ENCODE measurements at places on chromosomes 7 and 10.

GRCh38 chr7:32204361-32205018, 134.3 kb upstream of the PDE1C start:
- peak; percentile 93 for DNase-seq

- peak; percentile 88 for DNase-seq
Measured at GRCh38 chr10:47164126-47164799, 135.7 kb upstream of the GDF10 start.

- no peak for DNase-seq
Measured at GRCh38 chr10:28581916-28582315, 49.0 kb downstream of the WAC start.

GRCh38 chr7:69640216-69640615, 41.9 kb downstream of the AUTS2 start:
- DNase-seq, result no peak

GRCh38 chr10:12782537-12782936, 219.0 kb downstream of the CCDC3 start:
- peak; percentile 25 for DNase-seq

DNA sequence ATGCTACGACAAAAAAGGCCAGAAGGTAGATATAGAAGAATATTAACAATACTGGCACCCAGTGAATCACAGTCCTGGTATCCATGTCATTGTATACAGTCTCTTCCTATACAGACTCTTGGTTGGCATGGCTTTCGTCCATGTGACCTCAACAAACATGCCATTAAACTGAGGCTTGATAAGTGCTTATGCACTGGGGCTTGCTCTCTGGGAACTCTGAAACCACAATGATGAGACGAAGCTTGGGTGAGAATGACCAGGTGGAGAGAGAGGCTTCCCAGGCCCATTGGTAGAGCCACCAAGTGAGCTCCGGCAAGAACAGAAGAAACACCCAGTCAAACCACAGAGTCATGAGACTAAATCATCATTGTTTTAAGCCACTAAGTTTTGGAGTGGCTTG, 33.2 kb downstream of the PNPLA8 start:
- DNase-seq, result peak; percentile 24

DNA sequence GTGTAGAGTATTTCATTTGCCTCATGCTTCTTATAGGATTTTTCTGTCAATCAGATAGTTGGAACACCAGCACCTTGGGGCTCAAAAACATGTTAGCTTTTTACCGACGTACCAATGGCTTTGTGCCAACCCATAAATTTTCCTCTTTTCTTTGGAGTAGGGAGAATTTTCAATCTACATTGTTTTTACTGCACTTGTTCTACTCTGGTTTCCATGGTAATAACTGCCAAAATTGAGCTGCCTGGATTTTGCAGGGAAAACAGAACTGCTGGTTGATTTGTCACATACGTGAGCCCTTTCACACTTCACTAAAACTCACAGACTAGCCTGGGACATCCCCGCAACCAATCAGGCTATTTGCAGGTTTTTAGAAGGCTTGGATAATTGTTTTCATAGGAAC, 189.7 kb downstream of the ARHGAP21 start:
- DNase-seq, result no peak

DNA sequence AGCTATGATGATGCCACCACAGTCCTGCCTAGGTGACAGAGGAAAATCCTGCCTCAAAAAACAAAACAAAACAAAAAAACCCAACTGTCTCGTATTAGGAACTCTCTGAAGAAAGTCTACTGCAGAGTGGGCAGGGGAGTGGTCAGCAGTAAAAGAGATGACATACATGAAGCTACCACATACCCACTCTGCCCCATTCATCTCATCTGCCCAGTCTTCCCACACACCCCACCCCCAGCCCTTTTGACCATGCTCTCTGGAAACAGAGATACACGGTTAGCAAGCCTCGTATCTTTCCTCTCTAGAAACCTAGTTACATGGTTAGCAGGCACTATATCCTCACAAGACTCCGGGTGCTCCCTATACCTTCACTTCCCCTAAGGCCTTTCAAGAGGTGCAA, 8.3 kb downstream of the SLC37A3 start:
- DNase-seq, result no peak

DNA sequence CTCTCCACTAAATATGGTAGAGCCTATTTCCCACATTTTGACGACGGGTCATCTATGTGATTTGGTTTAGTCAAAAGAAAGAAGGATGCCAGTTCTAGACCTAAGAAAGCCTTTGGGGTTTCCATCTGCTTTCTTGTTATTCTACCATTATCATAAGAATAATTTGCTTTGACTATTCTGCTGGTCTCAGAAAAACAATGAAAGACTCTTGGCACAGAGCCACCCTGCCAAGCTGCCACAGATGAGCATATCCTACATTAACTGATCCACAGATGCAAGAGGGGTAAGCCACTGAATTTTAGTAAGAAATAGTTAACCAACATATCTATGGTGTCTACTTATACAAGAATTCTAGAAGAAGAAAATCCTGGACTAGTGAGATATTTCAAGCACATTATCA, 158.6 kb upstream of the MAGI2 start:
- DNase-seq, result peak; percentile 6

DNA sequence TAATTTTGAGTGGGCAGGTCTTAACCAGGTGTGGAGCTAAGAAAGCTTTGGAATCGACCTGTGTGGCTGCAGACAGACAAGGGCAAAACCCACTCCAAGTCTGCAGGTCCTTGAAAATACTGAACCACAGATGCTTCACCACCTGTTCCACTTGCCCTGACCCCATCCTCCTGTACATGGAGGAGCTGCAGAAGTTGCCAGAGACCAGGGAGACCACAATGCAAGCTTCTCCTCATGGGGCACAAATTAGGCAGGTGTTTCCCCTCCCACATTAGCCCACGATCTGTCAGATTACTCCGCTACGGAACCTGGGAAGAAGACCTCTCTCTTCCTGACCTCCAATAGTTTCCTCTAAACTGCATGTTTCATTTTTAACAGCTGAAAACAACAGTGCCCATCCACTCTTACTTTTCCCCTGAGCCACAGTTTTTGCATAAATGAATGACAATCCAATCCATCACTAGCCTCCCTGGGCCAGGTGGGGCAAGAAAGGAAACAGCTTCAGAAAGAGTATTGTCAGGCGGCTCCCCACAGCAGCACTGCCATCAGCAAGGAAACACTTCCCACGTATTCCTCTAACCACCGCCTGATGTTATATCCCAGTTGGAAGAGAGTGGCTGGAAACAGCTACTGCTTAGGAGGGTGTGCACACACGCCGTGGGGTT, 141.6 kb downstream of the PRKAG2 start:
- DNase-seq, result no peak

- DNase-seq, result no peak
Measured at GRCh38 chr7:128931965-128932861, 5.5 kb upstream of the IRF5 start.

DNA sequence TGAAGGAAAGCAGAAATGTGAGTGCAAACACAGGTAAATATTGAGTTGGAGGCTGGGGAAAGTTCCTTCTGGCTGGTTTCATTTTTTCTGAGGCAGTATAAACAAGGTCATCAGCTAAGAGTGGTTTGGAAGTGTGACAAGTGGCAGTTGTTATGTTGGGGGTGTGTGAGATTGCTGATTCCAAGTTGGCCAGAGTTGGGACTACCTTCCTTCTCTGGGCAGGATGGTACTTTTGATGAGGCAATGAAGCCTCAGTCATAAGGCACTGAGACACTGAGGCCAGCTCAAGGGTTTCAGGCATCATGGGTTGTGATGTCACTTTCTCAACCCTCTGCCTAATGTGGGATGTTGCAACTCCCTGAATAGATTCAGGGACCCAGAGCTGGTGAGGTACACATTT, 8.2 kb upstream of the PTTG1IP2 start:
- peak; percentile 16 for DNase-seq

DNA sequence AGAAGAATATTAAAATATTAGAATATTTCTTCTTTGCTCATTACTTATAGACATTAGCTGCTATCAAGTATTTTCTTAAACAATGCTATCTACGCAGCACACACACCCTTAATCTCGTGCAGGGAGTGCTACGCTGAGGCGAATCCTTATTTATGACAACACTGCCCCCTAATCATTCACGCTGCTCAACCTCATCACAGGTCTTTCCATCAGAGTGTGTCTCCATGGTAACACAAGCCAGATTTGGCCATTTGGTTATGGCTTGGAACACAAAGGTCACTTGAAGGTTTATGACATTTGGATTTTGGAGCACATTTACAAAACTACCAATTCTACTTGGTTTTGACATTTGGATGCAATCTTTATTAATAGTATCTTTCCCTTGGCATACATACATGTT, 45.4 kb upstream of the MYO3A start:
- no peak for DNase-seq

DNA sequence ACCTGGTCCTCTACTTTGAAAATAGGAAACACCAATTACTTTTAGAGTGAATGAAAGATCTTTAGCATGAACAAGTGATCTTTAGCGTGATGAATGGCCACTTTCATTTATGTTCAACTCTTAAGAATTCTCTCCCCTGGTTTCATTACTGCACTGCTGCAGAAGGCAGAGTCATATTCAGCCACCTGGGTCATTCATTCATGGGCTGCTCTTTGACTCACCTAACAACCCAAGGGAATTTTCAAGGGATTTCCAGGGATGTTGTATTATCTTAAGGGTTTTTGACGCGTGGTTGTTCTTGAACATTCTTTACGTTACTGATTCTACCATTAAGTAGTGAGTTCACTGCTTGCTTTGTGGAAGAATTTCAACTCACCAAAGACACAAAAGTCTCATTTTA, 87.3 kb upstream of the STK17A start:
- DNase-seq, result no peak

DNA sequence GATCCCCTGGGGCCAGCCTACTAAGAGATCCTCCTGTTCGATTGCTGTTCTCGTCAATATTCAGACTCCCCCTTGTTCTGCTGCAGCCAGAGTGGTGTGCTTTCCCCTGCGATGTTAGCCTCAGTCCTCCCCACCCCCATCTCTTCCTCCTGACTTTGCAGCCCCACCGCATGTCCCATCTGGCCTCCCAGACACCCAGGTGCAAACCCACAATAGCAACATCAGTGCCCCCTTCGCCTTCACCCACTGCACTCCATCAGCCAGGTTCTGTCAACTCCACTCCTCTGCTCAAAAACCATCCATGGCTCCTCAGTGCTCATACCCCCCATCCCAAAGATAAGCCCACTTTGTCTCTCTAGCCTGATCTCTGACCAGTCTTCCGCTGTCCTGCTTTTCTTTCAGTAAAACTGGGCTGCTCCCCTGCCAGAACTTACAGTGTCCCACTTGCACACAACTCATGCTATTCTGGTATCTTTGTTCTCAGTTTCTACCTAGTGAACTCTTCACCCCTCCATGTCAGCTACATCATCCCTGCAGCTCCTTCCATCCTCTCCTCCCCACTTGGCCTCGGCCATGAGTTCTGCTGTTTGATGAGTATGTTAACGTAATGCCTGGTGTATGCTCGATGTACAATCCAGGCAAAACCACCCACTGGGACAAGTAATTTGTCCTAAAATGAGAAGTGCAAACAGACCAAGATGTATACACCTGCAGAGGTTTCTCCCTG, 26.6 kb downstream of the COL13A1 start:
- no peak for DNase-seq

GRCh38 chr7:127250312-127251035, 2.3 kb downstream of the GRM8 start:
- DNase-seq, result peak; percentile 0

GRCh38 chr10:57791546-57791945, 476.1 kb downstream of the IPMK start:
- DNase-seq, result no peak

- no peak for DNase-seq
Measured at GRCh38 chr7:50347693-50348092, 43.2 kb downstream of the IKZF1 start.

DNA sequence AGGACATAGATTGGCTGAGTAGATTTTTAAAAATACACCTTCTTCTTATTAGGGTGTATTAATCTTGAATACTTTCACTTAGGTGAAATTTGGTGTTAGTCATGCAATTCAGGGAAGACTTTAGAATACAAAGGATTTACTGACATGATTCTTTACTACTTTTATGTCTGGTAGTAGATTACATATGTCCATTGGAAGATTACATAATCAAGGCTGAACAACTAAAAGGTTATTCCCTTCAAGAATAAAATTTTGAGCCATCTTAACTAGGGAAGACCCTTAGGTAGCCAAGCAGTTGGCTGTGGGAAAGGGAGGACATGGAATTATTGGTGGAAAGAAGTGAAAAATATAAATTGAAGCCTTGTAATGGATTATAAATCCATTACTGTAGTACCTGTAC, 165.0 kb downstream of the ITGB1 start:
- DNase-seq, result no peak

DNA sequence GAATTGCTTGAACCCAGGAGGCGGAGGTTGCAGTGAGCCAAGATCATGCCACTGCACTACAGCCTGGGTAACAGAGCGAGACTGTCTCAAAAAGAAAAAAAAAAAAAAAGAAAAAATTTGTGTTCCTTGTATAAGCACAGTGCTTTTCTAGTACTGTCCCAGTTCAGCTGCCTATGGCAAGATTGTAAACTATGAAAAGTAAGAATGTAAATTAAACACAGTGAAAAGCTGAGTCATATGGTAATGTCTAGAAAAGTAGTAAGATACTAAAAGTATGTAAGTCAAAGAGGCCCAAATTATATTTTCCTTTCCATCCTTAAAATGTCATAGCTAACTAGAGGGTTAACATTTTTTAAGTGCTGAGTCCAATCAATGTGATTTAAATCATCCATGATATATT, 42.8 kb downstream of the RBM20 start:
- no peak for DNase-seq

DNA sequence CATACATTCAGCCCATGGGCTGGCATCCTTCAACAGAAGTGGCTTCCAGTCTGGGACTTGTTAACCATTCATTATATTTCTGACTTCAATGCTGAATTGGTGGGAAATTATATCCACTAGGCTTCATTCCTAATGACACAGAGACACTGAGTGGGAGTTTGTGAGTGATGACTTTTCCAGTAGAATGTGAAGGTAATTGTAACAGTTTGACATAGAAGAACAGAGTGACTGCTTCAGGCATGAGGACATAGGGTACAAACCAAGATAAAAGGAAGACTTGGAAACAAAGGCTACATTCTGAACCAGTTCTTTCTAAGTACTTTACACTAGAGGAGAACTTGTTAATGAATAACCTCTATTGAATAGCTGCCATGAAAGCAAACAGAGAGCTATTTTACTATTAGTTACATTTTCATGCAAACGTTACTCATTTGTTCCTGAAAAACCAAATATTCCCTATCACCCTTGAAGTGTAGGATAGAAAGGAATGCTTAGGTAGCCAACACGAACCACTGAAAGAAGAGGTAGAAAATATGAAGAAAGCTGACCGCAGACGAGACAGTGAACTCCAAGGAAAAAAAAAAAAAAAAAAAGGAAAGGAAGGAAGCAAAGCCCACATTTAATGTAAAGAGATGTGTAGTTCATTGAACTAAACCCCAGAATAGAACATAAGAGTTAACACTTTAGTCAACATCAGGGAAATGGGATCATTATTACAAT, 237.0 kb upstream of the SEMA3C start:
- DNase-seq, result peak; percentile 67

GRCh38 chr10:97718178-97718577, 4.6 kb downstream of the MARVELD1 start:
- DNase-seq, result no peak

- no peak for DNase-seq
Measured at GRCh38 chr10:75212343-75212742, 1.7 kb downstream of the VDAC2 start.

- DNase-seq, result no peak
Measured at GRCh38 chr7:131498237-131498885, 58.1 kb downstream of the PODXL start.

- DNase-seq, result no peak
Measured at GRCh38 chr7:143902332-143902899, 440 bp upstream of the TCAF1 start.

All from astrocyte of the hippocampus (primary cell).